ENCODE measurements at places on chromosomes 1 and 21.

- DNase-seq: no peak
These were observed 48.6 kb upstream of the ITPKB start for GRCh38 chr1:226787638-226788037.

DNA sequence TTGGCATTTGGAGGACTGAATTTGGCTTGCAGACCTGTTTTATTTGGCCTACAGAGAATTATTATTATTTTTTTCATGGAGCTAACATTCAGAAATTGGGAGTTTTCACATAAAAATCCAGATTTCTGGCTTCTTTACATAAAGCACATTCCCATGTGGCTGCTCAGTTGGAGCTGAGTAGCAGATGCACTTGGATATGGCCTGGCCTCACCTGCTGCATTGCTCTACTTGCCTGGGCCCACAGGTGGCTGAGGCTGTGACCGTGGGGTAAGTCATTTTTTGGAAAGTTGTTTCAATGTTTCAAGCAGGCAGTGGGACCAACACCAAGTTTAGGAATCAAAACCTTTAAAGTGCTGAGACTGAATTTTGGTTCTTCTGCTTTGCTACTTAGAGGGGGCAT, 56.7 kb downstream of the GADD45A start:
- no peak for DNase-seq

- DNase-seq: no peak
These were observed 80.6 kb downstream of the TNFSF18 start for GRCh38 chr1:172970186-172970585.

- no peak for DNase-seq
These were observed 747 bp downstream of the ADAMTS1 start for GRCh38 chr21:26844258-26845065.

DNA sequence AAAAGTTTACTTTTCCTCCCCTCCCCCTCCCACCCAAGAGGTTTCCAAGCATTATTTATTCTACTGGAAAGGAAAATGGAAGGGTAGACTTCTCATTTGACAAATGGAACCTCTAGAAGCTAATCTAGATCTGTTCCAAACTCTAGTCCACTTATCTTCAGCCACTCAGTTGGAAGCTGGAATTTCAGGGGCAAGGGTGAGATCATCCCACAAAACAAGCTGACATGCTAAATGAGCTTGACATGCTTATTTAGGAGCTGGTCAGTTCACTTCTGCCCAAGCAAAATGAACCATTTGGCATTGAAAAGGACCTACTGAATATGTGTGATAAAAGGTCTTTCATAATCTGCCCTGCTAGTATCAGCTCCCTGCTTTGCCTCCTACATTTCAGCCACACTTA, 5.0 kb downstream of the LRRC41 start:
- no peak for DNase-seq
